Activated CD4-positive, CD25-positive, alpha-beta regulatory T cell treated with anti-CD3 and anti-CD28 coated beads, Interleukin-2, amount 50 U/mL, for 16 hours (primary cell): ENCODE measurements at places on chromosomes 11 and 22.

GRCh38 chr22:36831717-36832116 lies 14.9 kb upstream of the PVALB start:
- DNase-seq, result no peak

- no peak for DNase-seq
Observed at GRCh38 chr11:61896665-61897386, 5.5 kb upstream of the FADS3 start.

GRCh38 chr11:41461057-41461681 lies 1.7 kb upstream of the LRRC4C start:
- no peak for DNase-seq

GRCh38 chr11:6350486-6350885 lies 30.2 kb upstream of the CAVIN3 start:
- DNase-seq, result no peak

DNA sequence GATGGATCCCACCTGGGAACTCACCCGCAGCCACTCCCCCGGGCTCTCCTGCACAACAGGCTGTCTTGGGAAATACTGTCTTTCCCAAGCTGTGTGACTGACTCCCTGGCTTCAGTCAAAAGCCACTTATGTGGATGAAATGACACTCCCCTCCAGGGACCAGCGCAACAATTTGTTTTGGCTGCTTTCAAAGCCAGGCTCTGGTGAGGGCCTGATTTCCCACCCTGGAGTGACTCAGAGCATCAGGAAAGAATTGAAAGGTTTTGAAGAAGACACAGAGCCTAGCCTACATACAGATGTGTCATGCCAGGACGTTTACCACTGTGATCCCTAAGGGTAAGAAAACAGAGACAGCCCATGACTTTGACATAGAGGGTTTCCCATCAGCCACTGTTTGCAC lies 550.5 kb downstream of the MIAT start:
- no peak for DNase-seq

- DNase-seq, result no peak
Observed at GRCh38 chr11:63843041-63843440, 4.1 kb downstream of the MARK2 start.

- no peak for DNase-seq
Observed at GRCh38 chr11:102614485-102614884, 10.6 kb downstream of the MMP20 start.

DNA sequence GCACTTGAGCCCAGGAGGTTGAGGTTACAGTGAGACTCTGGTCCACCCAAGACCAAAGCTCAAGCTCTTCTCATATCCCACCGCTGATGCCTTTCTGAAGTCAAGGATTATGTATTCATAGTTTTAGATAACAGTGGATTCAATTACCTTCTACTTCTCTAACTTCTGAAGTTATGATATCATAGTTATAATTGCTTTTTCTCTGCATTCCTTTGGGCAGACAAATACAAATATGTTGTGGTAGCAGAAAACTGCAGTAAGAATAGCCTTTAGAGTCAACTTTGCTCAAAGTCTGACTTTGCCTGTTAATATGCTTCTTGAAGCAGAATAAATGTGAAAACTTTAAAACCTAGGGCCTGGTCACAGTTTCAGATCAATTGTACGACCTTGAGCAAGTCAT lies 94.4 kb downstream of the LUZP2 start:
- DNase-seq, result no peak

- DNase-seq, result no peak
Observed at GRCh38 chr11:58640386-58641023, 18.0 kb downstream of the CNTF start.

DNA sequence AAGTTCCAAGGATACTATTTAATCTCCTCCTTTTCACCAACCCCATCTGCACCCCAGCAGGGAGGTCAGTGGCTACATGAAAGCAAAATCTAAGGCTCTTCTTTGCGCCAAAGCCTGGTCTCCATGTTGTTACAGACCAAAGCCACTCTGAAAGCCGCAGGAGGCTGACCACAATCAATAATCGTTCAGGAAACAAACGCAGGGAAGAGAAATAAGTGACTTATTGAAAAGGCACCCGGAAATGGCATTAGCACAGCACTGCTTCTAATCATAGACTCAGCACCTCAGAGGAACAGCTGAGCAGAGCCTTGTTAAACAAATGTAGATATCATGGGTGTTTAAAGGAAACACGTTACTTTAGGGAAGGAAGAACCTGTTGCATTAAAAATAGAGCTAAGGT lies 183.9 kb downstream of the KIRREL3 start:
- DNase-seq, result no peak

GRCh38 chr11:64894070-64894811 lies 15.8 kb upstream of the EHD1 start:
- DNase-seq, result peak; percentile 85

DNA sequence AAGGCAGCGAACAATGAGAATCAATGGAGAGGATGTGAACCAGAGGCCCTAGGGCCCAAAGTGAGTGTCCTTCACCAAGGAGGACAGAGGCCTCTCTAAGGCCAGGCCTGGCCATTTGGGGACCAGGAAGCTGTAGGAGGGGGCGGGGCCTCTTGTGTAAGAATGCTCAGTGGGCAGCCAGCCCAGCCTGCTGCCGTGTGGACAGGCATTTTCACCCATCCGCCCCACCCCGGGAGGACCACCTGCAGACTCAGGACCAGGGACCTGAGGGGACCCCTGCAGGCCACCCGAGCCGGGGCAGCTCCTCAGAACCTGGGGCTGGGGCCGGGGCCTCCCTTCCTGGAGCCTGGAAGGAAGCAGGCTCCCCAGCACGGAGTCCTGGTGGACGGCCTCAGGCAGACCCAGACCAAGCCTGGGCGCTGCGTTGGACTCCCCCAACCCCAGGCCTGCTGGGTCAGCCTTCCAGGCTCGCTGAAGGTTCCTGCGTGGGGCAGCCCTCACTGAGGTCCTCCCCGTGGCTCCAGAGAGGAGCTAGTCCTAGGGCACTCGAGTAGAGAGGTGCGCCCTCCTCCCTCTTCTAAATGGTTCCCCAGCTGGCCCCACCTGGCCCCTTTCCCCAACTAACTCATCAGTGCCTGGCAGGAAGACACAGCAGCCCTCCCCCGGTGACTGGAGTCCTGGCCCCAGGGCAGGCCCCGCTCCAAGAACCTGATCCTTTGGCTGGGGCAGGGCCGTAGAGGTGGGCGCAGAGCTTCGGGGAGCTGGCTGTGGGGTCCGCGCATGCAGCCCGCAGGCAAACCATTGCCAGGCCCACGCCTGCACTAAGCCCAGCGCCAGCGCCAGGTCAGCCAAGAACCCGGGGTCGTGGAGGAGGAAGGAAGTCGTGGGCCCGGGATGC lies 1.5 kb upstream of the TRABD start:
- no peak for DNase-seq
